ENCODE measurements at places on chromosomes 3 and 15. TPM values are rescaled to one million over a fixed set of nuclear protein-coding genes. Genes with fewer than 3 reads are reported as not detected.

DNA sequence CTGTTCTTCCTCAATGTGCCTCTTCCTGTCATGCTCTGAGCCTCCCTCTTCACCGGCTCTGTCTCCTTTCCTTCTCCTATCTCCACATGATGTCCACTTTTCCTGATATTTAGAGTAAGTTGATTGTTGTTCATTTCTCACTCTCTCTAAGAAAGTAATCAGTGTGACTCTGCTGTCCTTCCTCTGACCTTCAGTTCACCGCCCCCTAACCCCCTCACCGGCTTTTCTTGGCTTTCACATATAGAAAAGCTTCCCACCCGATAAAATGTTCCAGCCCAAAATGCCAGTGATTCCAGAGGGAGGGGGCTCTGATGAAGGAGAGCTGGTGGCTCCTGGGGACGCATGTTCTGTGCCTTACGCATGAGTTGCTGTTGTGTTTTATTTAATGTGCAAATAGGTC, 120.5 kb upstream of the ABHD17C start:
- H3K4me1 ChIP-seq = no peaks in the 10 kb centered on the region
- no peaks in the 10 kb centered on the region for H3K36me3 ChIP-seq
- DNase-seq = no peak
- no peak overlapping the region for H3K4me3 ChIP-seq
- no peaks in the 10 kb centered on the region for H3K27me3 ChIP-seq
- H3K27ac ChIP-seq = no peak overlapping the region

GRCh38 chr3:97691354-97691753, 73.2 kb upstream of the ARL6 start:
- no peak for DNase-seq
- no peak overlapping the region for H3K27ac ChIP-seq
- H3K4me3 ChIP-seq = no peak overlapping the region
- H3K27me3 ChIP-seq = no peaks in the 10 kb centered on the region
- no peaks in the 10 kb centered on the region for H3K36me3 ChIP-seq

- no peaks in the 10 kb centered on the region for H3K36me3 ChIP-seq
- H3K27ac ChIP-seq = peak overlapping the region; percentile 11
- H3K27me3 ChIP-seq = no peaks in the 10 kb centered on the region
- no peak overlapping the region for H3K4me3 ChIP-seq
Observed at GRCh38 chr3:187042874-187043458, 96.3 kb downstream of the RPL39L start.

The PPP2R3A gene
- 73.4 TPM for total RNA-seq

The TRIM71 gene
- total RNA-seq = not detected

The PLA2G4D gene
- 0.16 TPM for total RNA-seq

DNA sequence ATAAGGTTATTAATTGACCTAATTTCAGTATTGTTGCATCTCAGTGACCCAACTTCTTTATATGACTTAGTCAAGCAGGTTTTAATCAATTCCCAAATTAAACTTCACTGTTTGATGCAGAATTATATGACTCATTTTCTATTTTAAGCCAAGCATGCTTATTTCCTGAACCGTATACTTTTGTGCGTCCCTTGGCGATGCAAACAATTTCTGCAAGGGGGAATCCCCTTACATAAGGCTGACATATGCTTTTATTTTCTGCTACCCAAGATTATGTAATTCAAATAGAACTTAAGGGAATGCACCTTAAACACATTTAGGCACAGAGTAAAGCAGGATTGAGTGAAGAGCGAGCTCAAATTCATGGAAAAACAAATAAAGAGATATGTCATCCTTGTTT, 303.9 kb downstream of the PDCD6IP start:
- H3K36me3 ChIP-seq = no peaks in the 10 kb centered on the region
- H3K4me1 ChIP-seq = no peaks in the 10 kb centered on the region
- H3K27me3 ChIP-seq = no peaks in the 10 kb centered on the region
- no peak overlapping the region for H3K27ac ChIP-seq
- H3K4me3 ChIP-seq = no peak overlapping the region

The CCR9 gene
- total RNA-seq = 1.3 TPM

- no peaks in the 10 kb centered on the region for H3K4me1 ChIP-seq
- H3K36me3 ChIP-seq = no peaks in the 10 kb centered on the region
- no peak for DNase-seq
- no peak overlapping the region for H3K27ac ChIP-seq
- H3K4me3 ChIP-seq = no peak overlapping the region
Observed at GRCh38 chr3:7710284-7710683, 791.3 kb upstream of the LMCD1 start.

GRCh38 chr3:49004352-49005302, 2.6 kb upstream of the WDR6 start:
- no peak overlapping the region for H3K4me3 ChIP-seq
- H3K4me1 ChIP-seq = peaks cover 13% of the 10 kb centered on the region
- H3K27ac ChIP-seq = no peak overlapping the region
- no peaks in the 10 kb centered on the region for H3K36me3 ChIP-seq

GRCh38 chr15:85788771-85789495, 5.8 kb downstream of the KLHL25 start:
- no peak overlapping the region for H3K4me3 ChIP-seq
- peak; percentile 73 for DNase-seq
- no peaks in the 10 kb centered on the region for H3K27me3 ChIP-seq
- no peaks in the 10 kb centered on the region for H3K36me3 ChIP-seq
- peaks cover 39% of the 10 kb centered on the region for H3K4me1 ChIP-seq

- no peaks in the 10 kb centered on the region for H3K4me1 ChIP-seq
- no peaks in the 10 kb centered on the region for H3K27me3 ChIP-seq
- DNase-seq = peak; percentile 65
Observed at GRCh38 chr3:184727357-184728009, 15.6 kb upstream of the MAGEF1 start.

DNA sequence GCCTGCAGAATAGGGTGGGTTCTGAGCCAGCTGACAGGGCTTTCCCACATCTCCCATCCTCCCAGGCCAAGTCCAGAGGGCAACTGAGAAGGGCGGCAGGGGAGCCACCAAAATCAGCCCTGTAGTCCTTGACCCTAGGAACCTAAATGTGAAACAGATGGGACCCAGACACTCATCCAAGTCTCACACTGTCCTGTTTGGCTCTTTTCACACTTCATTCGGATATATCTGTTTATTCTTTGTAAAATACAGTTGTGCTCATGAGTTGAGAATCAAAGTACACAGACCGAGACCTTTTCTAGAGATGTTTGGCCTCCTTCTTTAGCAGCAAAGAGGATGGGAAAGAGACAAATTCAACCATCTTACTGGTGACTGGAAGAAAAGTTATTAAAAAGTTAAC, 348.4 kb downstream of the MECOM start:
- H3K27me3 ChIP-seq = no peaks in the 10 kb centered on the region
- no peaks in the 10 kb centered on the region for H3K4me1 ChIP-seq
- no peak overlapping the region for H3K4me3 ChIP-seq
- H3K36me3 ChIP-seq = no peaks in the 10 kb centered on the region
- no peak for DNase-seq
- no peak overlapping the region for H3K27ac ChIP-seq

DNA sequence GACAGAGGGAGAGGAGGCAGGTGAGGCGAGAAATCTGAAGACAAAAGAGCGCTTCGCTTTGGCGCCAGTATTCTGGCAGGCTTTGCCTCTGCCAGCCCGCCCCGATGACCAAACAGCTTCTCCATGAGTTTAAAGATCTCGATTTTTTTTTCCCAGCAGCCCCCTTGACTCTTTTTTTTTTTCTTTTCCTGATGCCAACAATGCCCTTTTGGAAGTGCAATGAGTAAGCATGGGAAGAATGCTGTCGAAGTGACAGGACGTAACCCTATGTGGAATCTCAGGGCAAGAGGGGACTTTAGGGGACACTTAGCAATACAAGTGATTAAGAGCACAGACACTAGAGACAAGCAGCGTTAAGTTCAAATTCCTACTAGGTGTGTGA, 211.7 kb downstream of the FGF12 start:
- H3K27ac ChIP-seq = no peak overlapping the region
- H3K4me3 ChIP-seq = no peak overlapping the region
- H3K4me1 ChIP-seq = no peaks in the 10 kb centered on the region
- H3K27me3 ChIP-seq = peaks cover 49% of the 10 kb centered on the region

- DNase-seq = no peak
- H3K4me3 ChIP-seq = no peak overlapping the region
- no peaks in the 10 kb centered on the region for H3K36me3 ChIP-seq
- H3K27ac ChIP-seq = no peak overlapping the region
Observed at GRCh38 chr15:32105258-32106241, 75.2 kb downstream of the CHRNA7 start.

DNA sequence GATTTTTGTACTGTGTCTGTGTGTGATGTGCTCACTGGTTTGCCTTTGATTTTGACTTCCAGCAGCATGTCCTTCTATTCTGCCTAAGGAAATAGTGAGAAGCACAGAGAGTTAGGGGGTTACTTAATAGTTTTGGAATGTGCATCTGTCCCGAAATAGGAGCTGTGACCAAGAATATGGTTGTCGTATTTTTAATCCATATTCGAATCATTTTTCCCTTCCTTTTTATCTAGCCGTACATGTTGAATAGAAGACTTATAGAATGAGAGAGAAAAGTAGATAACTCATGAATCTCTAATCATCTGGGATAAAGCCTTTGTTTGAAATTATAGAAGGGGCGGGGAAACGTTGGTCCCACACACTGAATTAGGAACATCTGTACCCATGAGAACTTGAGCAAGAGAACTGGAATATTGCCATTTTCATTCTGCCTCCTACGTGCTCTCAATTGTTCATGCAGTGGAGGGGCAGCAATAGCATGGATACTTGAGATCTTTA, 23.6 kb downstream of the CRTC3 start:
- H3K27ac ChIP-seq = peak overlapping the region; percentile 63
- no peak for DNase-seq
- H3K27me3 ChIP-seq = no peaks in the 10 kb centered on the region
- no peaks in the 10 kb centered on the region for H3K36me3 ChIP-seq
- H3K4me3 ChIP-seq = no peak overlapping the region

- no peak for DNase-seq
- H3K27ac ChIP-seq = no peak overlapping the region
- no peak overlapping the region for H3K4me3 ChIP-seq
Observed at GRCh38 chr3:54870423-54870822, 57.4 kb downstream of the LRTM1 start.

GRCh38 chr15:71623111-71623510, 187.2 kb upstream of the NR2E3 start:
- H3K4me3 ChIP-seq = no peak overlapping the region
- no peaks in the 10 kb centered on the region for H3K27me3 ChIP-seq
- DNase-seq = no peak

The ADPRH gene
- 2.3 TPM for total RNA-seq

DNA sequence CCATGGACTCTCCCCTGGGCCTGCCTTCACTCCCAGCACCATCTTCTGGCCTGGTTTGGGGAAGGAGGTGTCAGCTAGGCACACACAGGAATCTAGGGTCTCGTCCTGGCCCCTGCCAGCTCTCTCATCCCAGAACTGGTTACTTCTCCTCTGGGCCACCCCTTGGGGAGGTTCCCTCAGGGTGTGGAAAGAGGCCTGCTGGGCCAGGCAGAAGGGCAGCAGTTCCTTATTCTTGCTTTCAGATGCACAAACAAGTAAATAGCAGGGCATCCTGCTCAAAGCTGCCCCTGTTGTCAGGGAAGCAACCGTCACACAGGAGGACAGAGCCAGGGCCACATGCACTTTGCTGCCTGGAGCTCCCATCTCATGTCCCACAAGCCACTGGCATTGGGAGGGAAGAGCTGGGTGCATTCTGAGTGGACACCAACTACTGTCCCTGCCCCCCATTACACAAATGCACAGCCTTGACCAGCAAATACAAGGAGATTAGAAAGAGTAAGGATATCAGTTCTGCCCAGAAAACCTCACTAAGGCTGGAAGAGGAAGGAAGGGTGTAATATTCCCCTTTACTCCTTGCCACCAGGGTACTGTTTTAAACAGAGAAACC, 108.8 kb upstream of the HACD2 start:
- peak overlapping the region; percentile 87 for H3K27ac ChIP-seq
- H3K4me1 ChIP-seq = peaks cover 20% of the 10 kb centered on the region
- H3K27me3 ChIP-seq = no peaks in the 10 kb centered on the region
- no peak overlapping the region for H3K4me3 ChIP-seq
- no peak for DNase-seq

DNA sequence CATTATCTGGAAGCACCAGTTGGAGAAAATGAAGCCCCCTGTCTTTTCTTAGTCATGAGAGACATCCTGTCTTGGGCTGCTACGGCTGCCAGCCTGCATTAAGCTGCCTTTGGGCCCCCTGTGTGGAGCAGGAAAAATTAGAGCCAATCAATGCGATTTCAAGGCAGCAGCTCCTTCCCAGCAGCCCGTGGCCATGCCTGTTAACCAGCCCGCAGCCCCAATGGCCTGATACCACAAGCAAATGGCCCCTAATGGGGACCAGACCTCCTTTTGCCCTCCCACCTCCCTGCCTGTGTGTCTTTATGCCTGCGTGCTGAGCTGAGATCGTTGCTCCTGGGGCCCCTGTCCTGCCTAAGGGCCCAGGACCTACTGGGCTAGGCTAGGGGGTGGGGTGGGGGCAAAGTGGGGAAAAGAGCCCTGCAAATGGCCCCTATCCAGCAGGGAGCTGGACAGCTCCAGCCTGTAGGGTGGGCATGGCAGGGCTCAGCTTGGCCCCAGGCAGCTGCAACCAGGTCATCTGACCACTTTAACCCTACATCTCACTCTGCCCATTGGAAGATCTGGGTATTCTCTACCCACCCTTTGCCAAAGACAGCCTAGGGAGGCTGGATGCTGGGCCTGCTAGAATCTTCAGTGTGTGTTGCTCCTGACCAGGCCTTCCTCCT, 53.8 kb upstream of the MRPS22 start:
- H3K27me3 ChIP-seq = peaks cover 6% of the 10 kb centered on the region
- no peak overlapping the region for H3K27ac ChIP-seq
- H3K4me1 ChIP-seq = no peaks in the 10 kb centered on the region
- no peak overlapping the region for H3K4me3 ChIP-seq

The CAMK1 gene
- total RNA-seq = 45.0 TPM

The UACA gene
- total RNA-seq = 22.8 TPM

The CCDC71 gene
- 26.2 TPM for total RNA-seq

- H3K27me3 ChIP-seq = no peaks in the 10 kb centered on the region
- no peaks in the 10 kb centered on the region for H3K4me1 ChIP-seq
- H3K4me3 ChIP-seq = no peak overlapping the region
- DNase-seq = no peak
- no peak overlapping the region for H3K27ac ChIP-seq
Observed at GRCh38 chr3:106018102-106018501, 149.3 kb upstream of the CBLB start.

The PRKCD gene
- 53.7 TPM for total RNA-seq

GRCh38 chr15:77854980-77855379, 222.3 kb upstream of the LINGO1 start:
- H3K36me3 ChIP-seq = no peaks in the 10 kb centered on the region
- H3K4me3 ChIP-seq = no peak overlapping the region
- H3K27ac ChIP-seq = no peak overlapping the region
- H3K27me3 ChIP-seq = no peaks in the 10 kb centered on the region

- H3K4me3 ChIP-seq = no peak overlapping the region
- DNase-seq = no peak
- no peak overlapping the region for H3K27ac ChIP-seq
- no peaks in the 10 kb centered on the region for H3K36me3 ChIP-seq
- no peaks in the 10 kb centered on the region for H3K27me3 ChIP-seq
Observed at GRCh38 chr15:63466378-63467192, 37.8 kb upstream of the USP3 start.

- no peaks in the 10 kb centered on the region for H3K27me3 ChIP-seq
- H3K4me1 ChIP-seq = peaks cover 11% of the 10 kb centered on the region
- no peaks in the 10 kb centered on the region for H3K36me3 ChIP-seq
- DNase-seq = no peak
- H3K4me3 ChIP-seq = no peak overlapping the region
Observed at GRCh38 chr3:122979211-122979610, 48.4 kb downstream of the SEMA5B start.

- no peaks in the 10 kb centered on the region for H3K27me3 ChIP-seq
- H3K4me3 ChIP-seq = no peak overlapping the region
- peak; percentile 53 for DNase-seq
- no peak overlapping the region for H3K27ac ChIP-seq
- peaks cover 4% of the 10 kb centered on the region for H3K4me1 ChIP-seq
Observed at GRCh38 chr3:33791477-33792166, 6.8 kb upstream of the PDCD6IP start.

Data from transverse colon (tissue), 4 donors.